ENCODE measurements at places on chromosomes 11 and 22.
A peak's percentile ranks its signal among the peaks of the same experiment; 100 is the strongest.

- H3K4me1 ChIP-seq = peaks cover 13% of the 10 kb centered on the region
- H3K36me3 ChIP-seq = peaks cover 51% of the 10 kb centered on the region
- DNase-seq = no peak
- no peak overlapping the region for H3K4me3 ChIP-seq
- no peak overlapping the region for H3K27ac ChIP-seq
These were observed 25.7 kb downstream of the ARAP1 start for GRCh38 chr11:72726266-72727220.

GRCh38 chr22:20178075-20178914 lies 27.4 kb upstream of the CCDC188 start:
- no peaks in the 10 kb centered on the region for H3K36me3 ChIP-seq
- no peak overlapping the region for H3K27ac ChIP-seq
- no peak overlapping the region for H3K4me3 ChIP-seq
- H3K4me1 ChIP-seq = no peaks in the 10 kb centered on the region
- DNase-seq = no peak
- peaks cover 84% of the 10 kb centered on the region for H3K27me3 ChIP-seq

- peak; percentile 12 for DNase-seq
- H3K36me3 ChIP-seq = peaks cover 3% of the 10 kb centered on the region
- H3K4me1 ChIP-seq = no peaks in the 10 kb centered on the region
These were observed 42.5 kb downstream of the CLPB start for GRCh38 chr11:72391638-72392423.

DNA sequence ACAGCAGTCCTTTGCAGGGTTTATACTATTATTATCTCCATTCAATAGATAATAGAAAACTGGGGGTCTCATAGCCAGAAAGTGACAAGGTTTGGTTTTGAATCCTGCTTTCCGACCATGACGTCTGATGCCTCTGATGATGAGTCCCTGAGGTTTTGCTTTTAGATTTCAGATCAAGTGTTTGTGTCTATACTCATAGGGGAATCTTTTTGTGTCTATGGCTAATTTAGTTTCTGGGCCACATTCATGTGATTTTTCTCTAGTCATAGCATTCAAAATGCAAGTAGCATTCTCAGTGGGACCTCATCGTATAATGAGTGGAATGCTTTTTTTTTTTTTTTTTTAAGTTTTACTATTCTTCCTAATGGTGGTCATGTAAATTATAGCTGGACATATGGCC lies 72.9 kb downstream of the TNRC6B start:
- H3K27ac ChIP-seq = no peak overlapping the region
- H3K36me3 ChIP-seq = peaks cover 14% of the 10 kb centered on the region
- H3K27me3 ChIP-seq = no peaks in the 10 kb centered on the region

GRCh38 chr11:61579676-61580270 lies 1.1 kb downstream of the SYT7 start:
- H3K27ac ChIP-seq = no peak overlapping the region
- no peak overlapping the region for H3K4me3 ChIP-seq
- DNase-seq = no peak
- peaks cover 20% of the 10 kb centered on the region for H3K4me1 ChIP-seq
- H3K27me3 ChIP-seq = peaks cover 12% of the 10 kb centered on the region
